ENCODE measurements at places on chromosomes 13 and 19.

- DNase-seq, result no peak
Measured at GRCh38 chr19:49950956-49951526, 9.9 kb downstream of the SIGLEC11 start.

DNA sequence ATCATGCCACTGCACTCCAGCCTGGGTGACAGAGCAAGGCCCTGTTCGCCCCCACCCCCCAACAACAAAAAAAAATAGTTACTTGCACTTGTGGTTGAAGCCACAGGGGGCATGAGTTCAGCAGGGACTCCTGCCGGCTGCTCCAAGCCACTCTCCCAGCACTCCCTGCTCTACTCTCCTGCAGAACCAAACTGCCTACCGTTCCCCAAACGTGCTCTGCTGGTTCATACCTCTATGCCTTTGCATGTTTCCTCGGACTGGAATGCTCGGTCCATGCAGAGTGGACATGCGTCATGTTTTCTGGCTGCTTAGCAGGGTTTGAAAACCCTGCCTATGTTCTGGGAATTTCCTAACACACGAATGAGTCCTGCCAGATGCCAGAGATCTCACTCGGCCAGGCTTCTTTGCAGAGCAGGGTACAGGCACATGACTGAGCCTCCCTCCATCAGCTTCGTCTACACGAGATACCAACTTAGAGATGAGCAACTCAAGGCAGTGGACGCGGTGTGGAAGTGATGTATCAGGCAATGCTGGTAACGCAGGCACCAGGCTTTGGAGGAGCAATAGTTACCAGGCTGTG lies 8.5 kb upstream of the SLC25A15 start:
- no peak for DNase-seq

DNA sequence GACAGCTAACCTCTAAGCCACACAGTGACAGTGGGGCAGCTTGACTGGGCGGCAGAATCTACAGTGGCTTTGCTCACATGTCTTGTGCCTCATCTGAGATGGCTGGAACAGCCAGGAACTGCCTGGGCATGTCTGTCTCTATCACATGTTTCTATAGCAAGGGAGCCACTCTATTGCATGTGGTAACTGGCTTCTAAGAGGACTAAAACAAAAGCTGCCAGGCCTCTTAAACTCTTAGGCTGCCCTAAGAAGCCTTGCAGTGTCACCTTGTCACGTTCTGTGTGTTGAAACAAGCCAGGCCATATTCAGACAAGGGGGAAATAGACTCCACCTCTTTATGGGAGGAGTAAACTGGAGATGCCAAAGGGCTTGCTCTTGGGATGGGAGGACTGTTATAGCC lies 122.9 kb upstream of the MAB21L1 start:
- DNase-seq, result no peak

DNA sequence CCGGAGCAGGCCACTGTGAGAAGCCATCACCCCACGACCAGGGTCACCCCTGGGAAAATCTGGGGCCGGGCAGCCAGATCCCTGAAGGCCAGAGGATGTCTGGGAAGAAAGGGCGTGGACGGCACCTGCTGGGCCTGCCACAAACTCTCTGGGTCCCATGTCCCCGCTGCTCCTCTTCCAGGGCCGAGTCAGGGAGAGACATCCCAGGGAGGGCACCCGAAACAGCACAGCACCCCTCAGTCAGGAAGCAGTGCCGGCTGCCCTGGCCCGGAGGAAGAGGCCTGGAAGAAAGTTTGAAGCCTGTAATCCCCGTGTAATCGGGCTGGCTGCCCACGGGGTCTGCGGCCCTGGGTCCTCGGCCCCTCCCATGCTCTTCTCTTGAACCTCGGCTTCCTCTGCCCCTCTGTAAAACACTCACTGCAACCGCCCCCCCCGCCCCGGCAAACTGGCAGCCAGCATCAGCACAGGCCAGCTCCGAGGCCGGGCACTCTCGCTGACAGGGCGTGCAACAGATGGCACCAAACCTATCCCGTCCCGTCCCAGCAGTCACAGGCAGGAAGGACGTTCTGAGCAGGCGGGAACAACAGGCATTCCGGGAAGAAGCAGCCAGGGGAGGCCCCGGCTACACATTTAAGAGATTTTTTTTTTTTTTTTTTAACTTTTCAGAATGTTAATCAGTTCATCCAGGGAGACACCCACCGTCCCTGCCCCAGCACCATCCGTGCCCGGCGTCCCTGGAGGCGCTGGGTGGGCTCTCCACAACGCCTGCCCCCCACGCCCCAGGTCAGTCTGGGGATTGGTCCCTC lies 1.5 kb downstream of the SBNO2 start:
- peak; percentile 3 for DNase-seq
